Esophagus mucosa (tissue), 1 donor: ENCODE measurements at places on chromosomes 1 and 21. TPM values are rescaled to one million over a fixed set of nuclear protein-coding genes. Genes with fewer than 3 reads are reported as not detected.

DNA sequence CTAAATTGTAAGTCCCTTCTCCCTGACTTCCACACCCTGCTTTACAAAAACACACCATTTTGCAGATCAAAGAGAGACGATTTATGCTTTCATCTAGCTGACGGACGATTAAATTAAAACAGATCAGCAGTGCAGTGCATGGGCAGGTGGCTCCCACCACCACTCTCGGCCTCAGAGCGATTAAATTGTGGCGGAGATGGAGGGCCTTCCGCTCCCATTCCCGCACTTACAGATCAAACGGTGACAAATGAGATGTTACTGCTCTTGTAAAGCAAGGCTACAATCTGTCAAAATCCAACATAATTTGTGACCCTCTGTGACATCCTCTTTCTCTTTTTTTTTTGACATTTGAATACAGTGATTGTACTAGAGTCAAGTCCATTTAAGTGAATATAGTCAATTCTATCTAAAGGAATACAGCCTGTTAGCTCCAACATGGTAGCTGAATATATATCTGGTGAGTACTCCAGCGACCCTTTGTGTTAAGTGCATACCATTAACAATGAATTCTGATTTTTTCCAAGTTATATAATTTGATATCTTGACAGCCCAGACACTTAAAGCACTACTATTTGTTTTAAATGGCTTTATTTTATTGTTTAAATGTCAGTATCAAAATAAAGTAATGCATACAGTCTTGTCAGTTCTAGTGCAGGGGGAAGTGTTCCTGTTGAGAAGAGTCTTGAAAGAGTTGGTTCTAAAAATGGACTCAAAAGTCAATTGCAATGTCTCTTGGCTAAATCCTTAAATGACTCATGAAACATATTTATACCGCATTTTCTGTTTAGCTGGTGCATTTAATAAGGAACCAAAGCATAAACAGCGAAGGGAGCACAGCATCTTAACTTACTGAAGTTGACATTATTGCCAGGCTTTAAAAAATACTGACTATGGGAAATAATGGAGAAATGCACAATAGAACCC is 109.0 kb downstream of the ESRRG start:
- ATAC-seq = no peak

DNA sequence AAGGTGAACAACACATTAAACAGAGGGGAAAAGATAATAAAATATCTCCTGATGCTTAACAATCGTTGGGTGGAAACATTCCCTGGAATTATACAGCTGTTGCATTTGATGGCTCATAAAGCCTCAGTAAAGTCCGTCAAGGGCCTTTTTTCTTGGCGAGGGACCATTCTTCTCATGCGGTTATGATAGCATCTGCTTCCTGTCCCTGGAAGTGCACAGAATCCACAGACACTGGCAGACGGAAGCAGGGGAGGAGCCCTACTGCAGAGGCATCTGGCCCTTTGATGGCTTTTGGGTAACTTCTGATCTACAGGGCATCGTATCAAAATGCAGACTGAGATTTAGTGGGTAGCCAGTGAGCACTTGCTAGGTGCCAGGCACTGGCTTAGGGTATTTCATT is 286.9 kb downstream of the KIF26B start:
- no peak for ATAC-seq

- ATAC-seq = no peak
Observed at GRCh38 chr1:53654216-53655210, 84.5 kb downstream of the GLIS1 start.

The MRPL20 gene
- 89.2 TPM for total RNA-seq

The ZBTB7B gene
- 132 TPM for total RNA-seq
